ENCODE measurements at places on chromosomes 12 and 14.
A peak's percentile ranks its signal among the peaks of the same experiment; 100 is the strongest.

DNA sequence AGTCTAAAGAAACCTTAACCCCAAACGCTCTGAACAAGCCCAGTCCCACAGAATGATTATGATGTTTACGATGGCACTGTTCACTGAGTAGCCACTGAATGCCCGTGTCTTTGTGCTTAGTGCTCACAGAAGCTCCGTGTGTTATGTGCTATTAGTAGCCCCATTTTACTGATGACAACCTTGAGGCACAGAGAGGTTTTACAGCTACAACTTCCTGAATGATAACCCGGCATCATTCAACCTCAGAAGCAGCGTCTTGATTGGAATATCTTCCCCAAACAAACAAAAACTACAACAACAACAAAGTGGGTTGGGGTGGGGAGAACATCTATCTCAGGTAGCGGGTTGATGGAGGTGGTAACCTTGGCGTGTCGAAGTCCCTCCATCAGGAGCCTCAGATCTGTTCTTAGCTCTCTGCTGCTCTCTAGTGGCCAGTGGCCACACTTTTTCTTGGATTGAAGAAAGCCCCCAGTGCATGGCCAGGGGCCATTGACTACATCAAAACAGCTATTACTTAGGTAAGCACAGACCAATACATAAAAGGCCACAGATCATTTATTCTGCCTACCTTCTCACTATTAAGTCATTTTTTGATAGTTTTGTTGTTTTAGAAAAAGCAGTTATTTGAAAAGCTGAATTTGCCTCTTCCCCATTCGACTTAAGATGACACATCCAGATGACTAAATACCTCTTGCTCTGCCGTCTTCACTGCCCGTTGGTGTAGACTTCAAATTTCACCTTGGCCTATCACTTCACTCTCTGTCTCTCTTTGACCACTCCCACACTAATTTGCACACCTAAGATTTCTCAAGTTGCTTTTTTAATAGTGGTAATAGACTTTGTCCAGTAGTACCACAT, 376.9 kb downstream of the GALC start:
- DNase-seq: peak; percentile 1

- no peak for DNase-seq
Measured at GRCh38 chr14:84209031-84209430, 1320.9 kb upstream of the FLRT2 start.

- DNase-seq: no peak
Measured at GRCh38 chr12:65296508-65297265, 18.2 kb downstream of the MSRB3 start.

DNA sequence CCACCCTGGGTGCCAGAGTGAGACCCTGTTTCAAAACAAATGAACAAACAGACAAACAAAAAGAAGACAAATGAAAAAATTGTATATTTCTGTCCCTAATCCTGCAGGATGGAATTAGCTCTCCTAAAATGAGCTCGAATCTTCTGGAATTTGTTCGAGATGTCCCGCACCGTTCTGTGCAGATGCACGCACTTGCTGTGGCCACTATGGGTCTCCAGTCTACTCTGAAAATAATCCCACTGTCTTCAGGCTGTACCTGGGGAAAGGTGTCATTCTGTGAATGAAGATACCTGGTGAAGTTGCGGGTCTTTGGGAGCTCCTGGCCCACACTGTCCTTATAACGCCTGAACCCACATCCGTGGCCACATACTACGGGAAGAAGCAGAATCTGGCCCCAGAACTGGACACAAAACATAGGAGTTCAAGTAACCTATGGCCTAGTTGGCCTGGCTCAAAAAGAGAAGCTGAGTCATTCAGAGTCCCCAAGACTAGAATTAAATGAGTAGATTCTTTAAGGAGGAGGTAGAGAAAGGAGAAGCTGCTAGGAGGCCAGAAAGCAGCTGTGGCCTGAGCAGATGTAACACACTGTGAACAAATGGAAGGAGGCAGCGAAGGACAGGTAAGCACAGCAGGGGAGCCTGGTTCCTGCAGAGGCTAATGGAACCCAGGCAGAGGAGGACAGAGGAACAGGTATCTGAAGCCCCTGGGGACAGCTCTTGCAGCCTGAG, 108.6 kb downstream of the FOXN3 start:
- peak; percentile 49 for DNase-seq

GRCh38 chr12:132014092-132014914, 64.6 kb downstream of the EP400 start:
- DNase-seq: peak; percentile 34

- DNase-seq: no peak
Measured at GRCh38 chr12:100737168-100737567, 57.4 kb upstream of the ANO4 start.
